ENCODE measurements at places on chromosomes 13 and 19.

DNA sequence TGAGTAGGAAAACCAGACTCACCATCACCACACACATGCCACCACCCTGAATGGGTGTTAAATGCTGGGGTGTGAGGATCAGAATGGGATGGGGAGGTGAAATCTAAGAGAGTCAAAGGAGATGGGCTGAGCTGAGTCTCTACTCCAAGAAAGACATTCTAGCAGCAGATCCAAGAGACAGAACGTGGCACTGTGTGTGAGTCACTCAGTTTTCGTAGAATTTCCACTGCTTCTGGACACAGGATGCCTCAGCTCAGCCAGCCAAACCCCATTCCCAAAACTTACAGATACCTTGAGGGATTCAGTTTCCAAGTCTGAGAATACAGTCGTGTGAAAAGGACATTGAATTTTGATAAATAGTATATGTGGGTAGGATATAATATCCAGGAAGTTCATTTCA is 7.3 kb upstream of the CYP2A7 start:
- no peak for DNase-seq

- no peak for DNase-seq
Measured at GRCh38 chr13:44191504-44192171, 182.0 kb upstream of the SERP2 start.

DNA sequence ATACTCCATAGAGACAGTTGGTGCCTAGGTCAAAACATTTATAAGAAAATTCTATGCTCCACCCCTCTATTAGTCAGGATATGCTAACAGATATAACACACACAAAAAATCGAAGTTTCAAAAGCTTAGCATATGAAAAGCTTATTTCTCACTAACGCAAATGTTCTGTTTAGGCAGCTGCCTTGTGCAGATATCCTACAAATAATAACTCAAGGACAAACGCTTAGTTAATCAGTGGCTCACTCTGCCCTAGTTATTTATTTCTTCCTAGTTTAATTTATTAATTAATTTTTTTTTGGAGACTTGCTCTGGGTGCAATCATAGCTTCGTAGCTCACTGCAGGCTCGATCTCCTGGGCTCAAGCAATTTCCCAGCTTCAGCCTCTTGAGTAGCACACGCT is 259.7 kb upstream of the GPC6 start:
- DNase-seq: no peak

GRCh38 chr13:22589880-22590279 is 590.9 kb upstream of the SGCG start:
- DNase-seq: no peak

DNA sequence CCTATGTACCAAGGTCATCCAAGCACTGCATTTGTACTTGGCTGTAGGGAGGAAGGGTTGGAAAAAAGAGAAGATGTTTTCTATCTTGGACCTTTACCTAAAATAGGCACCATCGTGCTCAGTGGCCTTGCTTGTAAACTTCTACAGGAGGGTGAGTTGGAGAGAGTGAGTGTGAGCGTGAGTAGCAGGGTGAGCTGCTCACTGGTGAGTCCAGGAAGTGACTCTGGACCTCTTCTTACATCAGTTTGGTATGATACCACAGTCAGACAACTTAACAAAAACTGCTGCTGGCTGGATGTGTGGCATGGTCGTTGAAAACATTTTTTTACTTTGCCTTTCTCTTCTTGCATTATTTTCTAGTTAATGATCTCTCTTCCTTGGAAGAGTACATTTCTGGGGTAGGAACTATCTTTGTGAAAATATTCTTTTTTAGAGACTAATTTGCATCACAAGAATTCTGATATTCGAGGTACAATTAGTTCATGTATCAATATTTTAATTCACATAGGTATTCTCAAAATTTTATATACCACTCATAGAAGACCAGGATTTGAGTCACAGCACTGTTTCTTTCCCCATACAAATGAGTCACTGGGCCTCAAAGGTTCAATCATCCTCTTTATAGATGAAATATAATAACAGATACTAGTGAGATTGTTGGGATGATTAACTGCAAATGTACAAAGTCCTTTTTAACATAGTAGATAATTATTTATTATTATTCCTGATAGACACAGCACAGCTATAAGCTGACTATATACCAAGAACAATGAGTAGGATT is 651 bp downstream of the SERPINE3 start:
- DNase-seq: no peak

GRCh38 chr13:57799624-57800023 is 168.1 kb downstream of the PCDH17 start:
- no peak for DNase-seq

- DNase-seq: no peak
Measured at GRCh38 chr19:18856385-18857126, 24.8 kb downstream of the UPF1 start.

- DNase-seq: peak; percentile 45
Measured at GRCh38 chr19:51690454-51691073, 2.6 kb upstream of the SPACA6 start.

- DNase-seq: no peak
Measured at GRCh38 chr19:28864577-28865042, 348.3 kb downstream of the UQCRFS1 start.

GRCh38 chr13:113059891-113060290 is 45.7 kb upstream of the F7 start:
- no peak for DNase-seq
